ENCODE measurements at places on chromosomes 7 and 10. TPM values are rescaled to one million over a fixed set of nuclear protein-coding genes. Genes with fewer than 3 reads are reported as not detected.
A peak's percentile ranks its signal among the peaks of the same experiment; 100 is the strongest.

CLDN4 gene
- total RNA-seq = 231 TPM

ANLN gene
- total RNA-seq = 2.5 TPM

NEUROD6 gene
- total RNA-seq = not detected

DNA sequence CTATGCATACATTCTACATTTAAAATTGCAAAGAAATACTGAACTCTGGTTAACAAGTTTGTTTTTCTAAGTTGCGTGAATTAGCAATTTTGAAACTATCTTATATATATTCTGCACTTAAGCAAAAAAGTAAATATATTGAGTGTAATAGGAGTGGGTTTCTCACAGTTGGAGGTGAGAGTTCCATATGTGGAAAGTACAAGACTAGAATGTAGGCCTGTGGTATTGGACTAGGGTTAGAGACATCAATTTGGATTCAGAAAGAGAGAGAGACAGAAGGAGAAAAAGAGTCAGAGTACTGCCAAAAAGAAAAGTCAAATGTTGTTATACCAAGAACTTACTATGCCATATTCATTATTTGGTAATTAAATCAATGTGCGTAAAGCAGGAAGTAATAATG is 47.3 kb upstream of the ITGB8 start:
- H3K4me3 ChIP-seq = no peak overlapping the region
- no peaks in the 10 kb centered on the region for H3K4me1 ChIP-seq
- no peak for DNase-seq
- H3K27ac ChIP-seq = no peak overlapping the region

GRCh38 chr7:105655500-105656380 is 74.4 kb upstream of the EFCAB10 start:
- DNase-seq = peak; percentile 34
- no peak overlapping the region for H3K27ac ChIP-seq
- no peak overlapping the region for H3K4me3 ChIP-seq
- H3K36me3 ChIP-seq = no peaks in the 10 kb centered on the region
- H3K27me3 ChIP-seq = no peaks in the 10 kb centered on the region

POLR2J gene
- total RNA-seq = 30.3 TPM

DNA sequence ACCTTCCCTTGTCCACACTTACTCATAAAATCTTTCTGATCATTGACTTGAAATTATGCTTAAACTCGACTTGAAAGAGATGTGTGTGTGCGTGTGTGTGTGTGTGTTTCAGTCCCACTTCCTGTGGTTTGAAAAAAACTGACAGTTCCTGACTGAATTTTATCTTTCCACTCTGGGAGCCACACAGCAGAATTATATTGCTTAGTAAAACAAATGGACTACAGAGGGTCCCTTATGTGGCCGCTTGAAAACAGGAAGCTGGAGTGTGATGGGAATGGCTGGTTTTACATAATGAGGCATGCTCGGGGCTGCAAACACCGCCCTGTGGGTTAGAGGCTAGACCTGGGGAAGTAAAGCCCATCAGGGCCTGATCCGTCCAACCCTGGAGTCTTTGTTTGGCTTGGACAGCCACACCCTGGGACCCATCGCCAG is 54.8 kb downstream of the LYZL1 start:
- DNase-seq = no peak
- no peak overlapping the region for H3K27ac ChIP-seq
- H3K27me3 ChIP-seq = no peaks in the 10 kb centered on the region
- no peaks in the 10 kb centered on the region for H3K36me3 ChIP-seq
- no peak overlapping the region for H3K4me3 ChIP-seq
- no peaks in the 10 kb centered on the region for H3K4me1 ChIP-seq

ACSM6 gene
- not detected for total RNA-seq

DNA sequence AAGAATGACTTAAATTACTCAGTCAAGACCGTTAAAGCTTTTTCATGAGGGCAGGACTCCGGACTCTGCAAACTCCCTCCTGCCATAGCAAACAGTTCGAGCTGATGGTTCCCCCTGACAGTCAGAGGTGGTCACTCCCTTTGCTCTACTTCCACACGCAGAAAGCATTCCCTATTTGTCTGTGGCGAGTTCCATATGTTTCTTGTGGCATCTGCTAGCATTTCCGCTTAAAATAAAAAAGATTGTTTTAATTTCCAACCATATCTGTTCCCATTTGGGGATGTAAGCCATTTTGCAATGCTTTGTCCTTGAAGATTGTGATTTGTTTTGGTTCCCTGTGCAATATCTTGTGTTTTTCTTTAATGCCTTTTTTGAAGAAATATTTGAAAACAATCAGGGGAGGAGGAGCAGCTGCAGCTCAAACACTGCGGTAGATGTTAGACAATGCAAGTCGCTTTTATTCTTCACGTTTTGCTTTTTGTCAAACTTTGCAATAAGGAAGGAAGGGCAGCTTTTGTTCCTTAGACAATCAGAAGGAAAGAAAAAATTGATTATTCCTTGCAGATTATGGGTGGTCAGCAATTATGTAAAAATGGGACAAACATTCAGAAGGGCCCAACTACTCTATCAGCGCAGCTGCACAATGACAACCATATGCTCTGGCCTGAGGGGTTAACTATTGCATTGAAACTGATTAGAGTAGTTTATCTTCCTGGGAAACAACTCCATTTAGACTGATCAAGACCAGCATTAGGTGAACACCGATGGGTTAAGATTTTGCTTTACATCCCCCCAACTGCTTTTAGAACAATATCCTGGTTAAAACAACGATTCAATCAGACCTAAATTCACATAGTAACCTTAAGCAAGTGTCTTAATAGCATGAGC is 425.8 kb upstream of the NRP1 start:
- H3K27ac ChIP-seq = no peak overlapping the region
- DNase-seq = no peak
- no peaks in the 10 kb centered on the region for H3K36me3 ChIP-seq
- no peaks in the 10 kb centered on the region for H3K27me3 ChIP-seq
- H3K4me3 ChIP-seq = no peak overlapping the region

AGBL3 gene
- 1.6 TPM for total RNA-seq

SUFU gene
- 10.2 TPM for total RNA-seq

- no peak overlapping the region for H3K4me3 ChIP-seq
- no peak for DNase-seq
- H3K27ac ChIP-seq = no peak overlapping the region
- H3K4me1 ChIP-seq = no peaks in the 10 kb centered on the region
These were observed 152.7 kb upstream of the AUTS2 start for GRCh38 chr7:69445541-69445940.

DNA sequence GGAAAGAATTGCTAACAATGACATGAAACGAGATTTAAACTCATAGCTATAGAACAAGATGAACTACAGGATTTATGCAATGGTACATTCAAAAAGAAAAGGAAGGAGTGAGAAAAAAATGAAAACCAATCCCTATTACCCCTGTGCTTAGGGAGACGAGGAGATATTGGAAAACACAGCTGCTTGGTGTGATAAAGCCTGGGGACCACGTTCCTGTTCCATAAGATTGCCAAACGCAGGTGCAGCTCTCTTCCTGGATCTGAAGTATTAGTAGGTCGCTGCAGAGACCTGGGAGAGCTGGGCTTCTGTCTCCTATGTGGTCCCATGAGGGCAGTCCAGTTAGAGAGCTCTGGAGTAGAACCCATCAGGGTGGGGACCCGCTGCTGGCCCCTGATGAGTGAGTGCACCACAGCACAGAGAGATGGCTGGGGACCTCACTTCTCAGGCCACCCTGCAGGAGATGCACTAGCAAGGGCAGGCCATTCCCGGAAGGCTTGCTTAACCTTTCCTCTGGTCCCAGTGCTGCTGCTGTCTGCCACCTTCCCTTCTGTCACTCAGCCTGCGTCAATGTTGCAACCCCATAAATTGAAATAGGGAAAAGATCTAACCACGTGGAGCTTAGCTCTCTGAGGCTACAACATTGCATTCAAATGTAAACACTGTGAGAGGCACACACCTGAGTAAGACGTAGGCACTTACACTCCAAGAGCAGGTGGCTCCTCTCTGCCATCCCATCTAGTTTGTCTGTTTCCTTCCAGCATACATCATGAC is 57.9 kb downstream of the MTPN start:
- no peaks in the 10 kb centered on the region for H3K36me3 ChIP-seq
- no peak overlapping the region for H3K27ac ChIP-seq
- H3K4me1 ChIP-seq = no peaks in the 10 kb centered on the region
- H3K27me3 ChIP-seq = no peaks in the 10 kb centered on the region
- no peak overlapping the region for H3K4me3 ChIP-seq

- peak overlapping the region; percentile 7 for H3K4me3 ChIP-seq
- H3K27ac ChIP-seq = peak overlapping the region; percentile 92
These were observed 15.0 kb upstream of the BNIP3 start for GRCh38 chr10:131996466-131997365.

DNA sequence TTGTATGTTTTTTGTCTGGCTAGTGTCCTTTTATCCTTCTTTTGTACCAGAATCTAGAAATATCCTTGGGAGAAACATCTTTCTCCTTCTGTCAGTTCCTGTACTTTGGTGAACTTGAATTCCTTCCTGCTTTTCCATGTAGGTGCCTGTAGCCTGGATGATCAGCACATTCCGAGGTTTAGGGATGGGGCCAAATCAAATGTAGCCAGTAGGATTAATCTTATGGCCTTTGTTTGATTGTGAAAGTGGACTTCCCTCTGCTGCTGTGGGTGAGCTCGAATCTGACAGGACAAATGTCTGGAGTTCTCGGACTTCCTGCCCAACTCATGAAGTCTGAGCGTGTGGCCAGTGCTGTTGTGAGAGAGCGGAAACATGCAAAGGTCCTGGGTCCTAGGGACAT is 33.2 kb upstream of the NAMPT start:
- no peak overlapping the region for H3K27ac ChIP-seq
- H3K4me1 ChIP-seq = no peaks in the 10 kb centered on the region
- no peak overlapping the region for H3K4me3 ChIP-seq
- H3K36me3 ChIP-seq = no peaks in the 10 kb centered on the region

UPK3B gene
- total RNA-seq = 52.4 TPM

LDB3 gene
- total RNA-seq = 2.1 TPM

SYT15B gene
- 56.6 TPM for total RNA-seq

MYH16 gene
- total RNA-seq = not detected

GRCh38 chr7:45123913-45124710 is 12.6 kb upstream of the TBRG4 start:
- peak; percentile 71 for DNase-seq
- no peaks in the 10 kb centered on the region for H3K27me3 ChIP-seq
- H3K4me3 ChIP-seq = no peak overlapping the region
- no peaks in the 10 kb centered on the region for H3K36me3 ChIP-seq

- no peak for DNase-seq
- no peaks in the 10 kb centered on the region for H3K36me3 ChIP-seq
- no peak overlapping the region for H3K27ac ChIP-seq
- H3K27me3 ChIP-seq = no peaks in the 10 kb centered on the region
- no peaks in the 10 kb centered on the region for H3K4me1 ChIP-seq
These were observed 78.9 kb downstream of the GFRA1 start for GRCh38 chr10:116194061-116194460.

- H3K27ac ChIP-seq = no peak overlapping the region
- no peaks in the 10 kb centered on the region for H3K27me3 ChIP-seq
- H3K36me3 ChIP-seq = no peaks in the 10 kb centered on the region
- DNase-seq = no peak
These were observed 41.9 kb downstream of the SEMA3C start for GRCh38 chr7:80876894-80877414.

GRCh38 chr10:120580918-120581895 is 124.2 kb downstream of the PLPP4 start:
- H3K4me1 ChIP-seq = no peaks in the 10 kb centered on the region
- no peaks in the 10 kb centered on the region for H3K27me3 ChIP-seq
- no peak overlapping the region for H3K27ac ChIP-seq
- no peak for DNase-seq

DNA sequence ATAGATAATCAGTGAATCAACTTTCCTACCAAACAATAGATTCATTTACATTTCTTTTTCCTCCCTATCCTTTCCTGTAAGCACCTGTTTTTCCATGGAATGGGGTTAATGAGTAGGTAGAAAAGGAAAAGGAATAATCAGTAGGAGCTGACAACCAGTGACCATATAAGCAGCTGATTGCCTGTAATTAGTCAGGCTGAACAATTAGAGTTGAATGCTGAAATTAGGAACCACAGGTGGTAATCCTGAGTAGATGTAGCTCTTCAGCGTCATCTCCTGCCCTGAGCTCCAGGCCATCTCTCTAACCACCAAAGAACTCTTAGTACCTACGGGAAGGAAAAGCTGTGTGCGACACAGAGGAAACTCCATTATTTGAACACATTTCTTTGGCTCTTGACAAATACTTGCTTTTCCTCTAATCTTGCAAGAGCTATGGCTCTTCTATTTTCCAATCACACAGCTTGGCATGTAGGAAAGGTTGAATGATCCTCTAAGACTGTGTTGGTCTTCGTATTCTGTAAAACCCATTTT is 63.8 kb downstream of the KLHDC10 start:
- no peaks in the 10 kb centered on the region for H3K4me1 ChIP-seq
- H3K4me3 ChIP-seq = no peak overlapping the region
- H3K27me3 ChIP-seq = no peaks in the 10 kb centered on the region
- H3K36me3 ChIP-seq = no peaks in the 10 kb centered on the region
- no peak overlapping the region for H3K27ac ChIP-seq

ERVW-1 gene
- total RNA-seq = not detected

- H3K27ac ChIP-seq = no peak overlapping the region
- no peak for DNase-seq
- H3K4me1 ChIP-seq = no peaks in the 10 kb centered on the region
- no peaks in the 10 kb centered on the region for H3K27me3 ChIP-seq
- H3K36me3 ChIP-seq = peaks cover 42% of the 10 kb centered on the region
These were observed 99.2 kb downstream of the DLG5 start for GRCh38 chr10:77827366-77827765.

SLC16A12 gene
- 1.3 TPM for total RNA-seq

- H3K27me3 ChIP-seq = no peaks in the 10 kb centered on the region
- DNase-seq = no peak
- peaks cover 92% of the 10 kb centered on the region for H3K36me3 ChIP-seq
- no peak overlapping the region for H3K27ac ChIP-seq
These were observed 39.3 kb downstream of the SEC23IP start for GRCh38 chr10:119931871-119932270.

DNA sequence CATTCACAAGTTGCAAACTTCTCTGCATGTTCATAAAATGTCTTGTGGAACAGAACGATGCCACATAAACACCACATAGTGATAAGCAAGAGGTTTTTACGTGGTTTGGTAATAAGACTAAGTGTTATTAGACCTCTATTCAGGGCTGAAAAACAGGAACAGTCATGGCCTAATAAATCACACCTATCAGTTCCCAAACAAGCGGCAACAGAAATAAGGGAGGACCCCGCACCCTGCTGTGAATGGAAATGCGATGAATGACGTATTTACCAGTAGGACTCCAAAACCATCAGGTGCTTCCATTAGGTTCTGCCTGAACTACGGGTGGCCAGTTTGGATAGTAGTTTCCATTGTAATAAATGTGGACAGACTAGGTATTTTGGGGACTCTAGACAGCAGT is 129.1 kb downstream of the TAX1BP1 start:
- DNase-seq = no peak
- H3K4me3 ChIP-seq = no peak overlapping the region
- H3K27ac ChIP-seq = no peak overlapping the region
- no peaks in the 10 kb centered on the region for H3K27me3 ChIP-seq
- no peaks in the 10 kb centered on the region for H3K36me3 ChIP-seq

ATP6V0E2 gene
- total RNA-seq = 29.3 TPM

DNA sequence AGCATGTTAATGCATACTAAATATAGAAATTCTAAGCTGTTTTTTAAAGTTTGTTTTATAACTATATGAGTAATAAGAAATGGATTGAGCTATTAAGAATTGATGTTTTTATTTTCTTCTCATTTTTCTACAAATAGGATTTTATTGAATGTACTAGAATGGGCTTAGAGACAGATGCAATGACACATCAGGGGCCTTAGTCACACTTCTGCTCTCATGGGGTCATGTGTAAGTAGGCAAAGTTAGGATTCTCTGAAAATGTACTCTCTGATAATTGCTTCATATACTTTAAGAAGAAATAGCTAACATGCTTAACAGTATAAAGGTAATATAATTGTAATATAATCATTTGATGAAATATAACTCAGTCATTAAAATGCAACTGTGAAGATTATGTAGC is 154.6 kb downstream of the ZNF438 start:
- no peaks in the 10 kb centered on the region for H3K4me1 ChIP-seq
- no peaks in the 10 kb centered on the region for H3K27me3 ChIP-seq
- no peak overlapping the region for H3K4me3 ChIP-seq
- H3K36me3 ChIP-seq = peaks cover 4% of the 10 kb centered on the region
- H3K27ac ChIP-seq = no peak overlapping the region
